ENCODE measurements at places on chromosomes 3 and 15.

DNA sequence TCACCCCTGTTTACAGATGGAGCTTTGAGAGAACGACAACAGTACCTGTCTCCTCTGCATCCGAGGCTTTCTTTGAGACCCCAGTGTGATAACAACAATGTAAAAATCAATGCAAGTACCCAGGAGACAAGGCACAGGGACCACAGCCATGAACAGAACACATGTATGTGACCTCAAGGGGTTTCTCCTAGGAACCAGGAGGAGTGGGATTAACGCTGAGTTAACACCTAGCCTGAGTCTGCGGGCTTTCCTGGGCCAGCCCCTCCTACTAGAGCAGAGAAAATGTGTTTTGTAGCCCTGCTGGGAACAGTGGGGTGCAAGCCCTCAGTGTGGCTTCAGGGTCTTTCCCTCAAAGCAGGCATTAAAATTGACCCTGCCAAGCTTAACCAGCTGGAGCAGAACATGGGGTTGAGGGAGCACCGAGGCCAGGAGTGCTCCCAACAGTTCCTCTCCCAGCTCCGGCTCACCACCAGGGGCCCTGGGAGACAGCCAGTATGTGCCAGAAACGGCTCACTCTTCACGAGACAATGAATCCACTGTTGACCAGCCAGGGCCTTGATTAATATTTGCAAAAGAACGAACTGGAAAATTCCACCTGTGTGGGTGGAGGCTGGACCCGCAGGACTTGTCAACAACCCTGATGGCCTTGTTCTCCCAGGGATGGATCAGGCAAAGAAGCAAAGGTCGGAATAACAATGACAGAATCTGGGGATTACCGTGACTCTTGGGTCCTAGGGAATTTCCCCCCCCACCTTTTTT, 3.6 kb downstream of the CHDH start:
- DNase-seq: no peak

DNA sequence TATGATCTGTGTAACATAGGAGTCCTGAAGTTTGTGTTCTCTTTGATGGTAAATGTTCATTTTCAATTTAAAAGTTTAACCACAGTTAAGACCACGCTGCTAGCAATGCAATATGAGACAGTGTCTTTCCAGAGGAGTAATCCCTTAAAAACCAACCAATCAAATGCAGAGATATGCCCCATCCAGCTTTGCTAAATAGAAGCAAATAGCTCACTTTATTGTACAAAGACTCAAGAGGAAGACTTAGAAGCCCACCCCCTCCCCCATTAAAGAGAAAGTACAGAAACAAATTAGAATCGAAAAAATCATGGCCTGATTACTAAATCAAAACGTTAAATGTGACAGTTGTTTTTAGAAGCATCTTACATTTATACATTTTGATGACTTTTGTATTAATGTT, 2.1 kb upstream of the ANP32A start:
- DNase-seq: no peak

- DNase-seq: no peak
These were observed 140.2 kb downstream of the ITPR1 start for GRCh38 chr3:4633078-4634004.

DNA sequence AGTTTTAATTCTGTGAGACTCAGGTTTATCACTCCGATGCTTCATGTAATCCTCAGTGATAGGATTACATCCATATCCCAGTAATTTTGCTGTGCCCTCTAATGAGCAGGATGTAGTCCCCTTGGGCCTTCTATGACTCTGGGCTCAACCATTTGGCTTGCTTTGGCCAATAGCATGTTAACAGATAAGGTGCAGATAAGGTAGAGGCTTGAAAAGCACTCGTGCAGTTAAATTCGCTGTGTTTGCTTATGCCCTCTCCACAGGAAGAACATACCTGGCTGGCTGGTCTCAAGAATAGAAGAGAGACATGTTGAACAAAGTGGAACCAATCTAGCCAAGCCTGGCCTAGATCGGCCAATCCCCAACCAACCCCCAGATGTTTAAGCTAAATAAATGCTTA, 20.1 kb downstream of the CCDC13 start:
- DNase-seq: no peak

- no peak for DNase-seq
These were observed 109.5 kb upstream of the IL12A start for GRCh38 chr3:159879146-159879545.

GRCh38 chr3:127351775-127352350, 64.0 kb upstream of the PRR20G start:
- peak; percentile 87 for DNase-seq

DNA sequence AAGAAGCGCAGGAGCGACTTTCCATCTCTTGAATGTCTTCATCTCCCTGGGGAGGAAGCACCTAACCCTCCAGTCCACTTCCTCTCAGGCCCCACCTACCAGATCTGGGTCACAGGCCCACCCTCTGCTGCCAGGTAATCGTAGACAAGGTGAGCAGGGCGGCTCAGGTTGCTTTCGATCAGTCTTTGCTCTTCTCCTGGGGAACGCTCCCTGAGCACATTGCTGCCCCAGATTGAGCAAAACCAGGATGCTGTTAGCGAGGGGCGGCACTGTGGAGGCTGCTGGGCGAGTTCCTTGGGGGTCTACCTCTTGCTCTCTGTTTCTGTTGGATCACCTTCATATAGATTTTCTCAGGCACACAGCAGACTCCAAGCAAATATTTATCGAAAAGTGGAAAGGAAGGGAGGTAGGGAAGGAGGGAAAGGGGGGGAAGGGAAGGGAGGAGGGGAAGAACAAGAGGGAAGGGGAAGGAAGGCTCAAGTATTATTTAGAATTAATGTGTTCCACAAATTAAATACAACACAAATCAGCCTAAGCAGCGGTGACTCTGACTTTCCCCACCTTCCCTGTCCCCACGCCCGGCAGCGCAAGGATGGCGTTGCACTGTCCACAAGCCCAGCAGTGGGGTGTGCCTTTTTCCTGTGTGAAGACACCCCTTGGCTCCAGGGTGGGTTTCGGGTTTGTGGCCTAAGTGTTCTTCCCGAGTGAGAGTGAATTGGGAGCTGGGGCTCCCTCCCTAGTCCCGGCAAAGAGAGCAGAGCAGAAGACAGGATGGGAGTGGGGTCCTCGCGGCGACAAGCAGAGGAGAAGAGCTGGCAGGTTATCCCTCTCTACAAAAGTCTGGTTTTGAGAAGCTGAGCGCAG, 6.1 kb upstream of the PCSK6 start:
- DNase-seq: no peak

DNA sequence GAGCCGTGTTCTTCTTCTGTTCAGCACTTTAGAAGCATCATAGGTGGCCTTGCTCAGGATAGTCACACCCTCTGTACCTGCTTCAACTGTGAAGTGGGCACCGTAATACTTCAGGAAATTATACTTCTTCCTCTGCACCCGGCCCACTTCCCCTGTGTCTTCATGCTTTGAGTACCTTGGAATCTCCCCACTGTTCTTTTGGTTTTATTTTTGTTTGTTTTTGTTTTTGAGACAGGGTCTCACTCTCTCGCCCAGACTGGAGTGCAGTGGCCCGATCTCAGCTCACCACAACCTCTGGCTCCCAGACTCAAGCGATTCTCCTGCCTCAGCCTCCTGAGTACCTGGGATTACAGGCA, 1.7 kb downstream of the P2RY14 start:
- DNase-seq: no peak

- DNase-seq: no peak
These were observed 157.5 kb downstream of the PDZRN3 start for GRCh38 chr3:73467211-73467610.

DNA sequence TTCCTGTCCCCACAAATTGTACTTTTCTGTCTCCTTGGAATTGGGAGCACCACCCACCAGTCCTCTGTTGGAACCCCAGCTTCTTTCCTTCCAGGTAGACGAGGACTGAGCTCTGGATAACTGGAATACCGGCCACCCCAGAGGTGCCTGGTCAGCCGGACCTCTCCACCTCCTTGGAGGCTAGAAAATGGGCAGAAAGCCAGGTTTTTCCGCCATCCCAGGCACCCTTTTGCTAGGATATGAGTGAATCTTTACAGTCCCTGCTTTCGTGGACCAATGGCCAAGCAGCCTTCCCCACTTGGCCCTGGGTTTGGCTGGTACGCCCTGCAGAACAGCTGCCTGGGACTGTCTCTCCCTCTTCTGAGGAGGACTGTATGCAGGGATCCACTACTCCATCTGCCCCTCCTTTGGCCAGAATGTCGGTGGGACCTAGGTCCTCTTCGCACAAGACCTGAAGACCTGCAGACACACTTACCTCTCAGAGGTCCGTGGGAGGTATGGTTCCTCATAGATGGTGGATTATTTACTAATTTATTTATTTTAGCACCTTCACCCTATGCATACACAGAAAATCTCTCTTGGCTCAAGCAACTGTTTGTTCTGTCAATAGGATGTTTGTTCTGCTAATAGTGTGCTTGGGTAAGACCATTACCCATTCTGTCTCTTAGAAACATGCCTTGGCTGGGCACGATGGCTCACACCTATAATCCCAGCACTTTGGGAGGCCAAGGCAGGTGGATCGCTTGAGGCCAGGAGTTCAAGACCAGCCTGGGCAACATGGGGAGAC, 8.6 kb upstream of the CHAC1 start:
- DNase-seq: no peak

DNA sequence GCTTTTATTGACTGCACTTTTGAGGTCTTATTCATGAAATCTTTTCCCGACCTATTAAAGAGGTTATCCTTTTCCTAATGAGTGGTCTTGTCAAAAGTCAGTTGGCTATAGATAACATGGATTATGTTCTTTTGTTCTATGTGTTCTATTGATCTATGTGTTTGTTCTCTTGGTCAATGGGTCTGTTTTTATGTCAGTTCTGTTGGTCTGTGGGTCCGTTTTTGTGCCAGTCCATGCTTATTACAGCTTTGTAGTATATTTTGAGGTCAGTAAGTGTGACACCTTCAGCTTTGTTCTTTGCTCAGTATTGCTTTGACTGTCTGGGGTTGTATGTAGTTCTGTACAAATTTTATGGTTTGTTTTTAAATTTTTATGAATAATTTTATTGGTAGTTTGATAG, 7.8 kb downstream of the TFG start:
- DNase-seq: no peak

GRCh38 chr3:53166781-53167291, 5.8 kb downstream of the PRKCD start:
- DNase-seq: no peak
